ENCODE measurements at places on chromosomes 1 and 21.
A peak's percentile ranks its signal among the peaks of the same experiment; 100 is the strongest.

GRCh38 chr1:216562383-216562782 is 139.1 kb upstream of the USH2A start:
- H3K4me1 ChIP-seq, result no peaks in the 10 kb centered on the region
- no peaks in the 10 kb centered on the region for H3K36me3 ChIP-seq
- no peak overlapping the region for H3K4me3 ChIP-seq
- no peak overlapping the region for H3K27ac ChIP-seq

GRCh38 chr1:27393641-27394281 is 1.3 kb downstream of the GPR3 start:
- H3K4me3 ChIP-seq, result peak overlapping the region; percentile 82
- peaks cover 8% of the 10 kb centered on the region for H3K4me1 ChIP-seq
- no peaks in the 10 kb centered on the region for H3K36me3 ChIP-seq
- no peak for DNase-seq
- H3K27me3 ChIP-seq, result peaks cover 9% of the 10 kb centered on the region

- H3K27ac ChIP-seq, result no peak overlapping the region
- H3K36me3 ChIP-seq, result no peaks in the 10 kb centered on the region
- H3K27me3 ChIP-seq, result peaks cover 11% of the 10 kb centered on the region
These were observed 271.4 kb upstream of the NR5A2 start for GRCh38 chr1:199756066-199756465.

- no peak for DNase-seq
- H3K27me3 ChIP-seq, result peaks cover 12% of the 10 kb centered on the region
- no peak overlapping the region for H3K4me3 ChIP-seq
- H3K4me1 ChIP-seq, result no peaks in the 10 kb centered on the region
- no peak overlapping the region for H3K27ac ChIP-seq
These were observed 45.6 kb downstream of the FLVCR1 start for GRCh38 chr1:212903664-212904063.

- peak overlapping the region; percentile 44 for H3K27ac ChIP-seq
- peaks cover 19% of the 10 kb centered on the region for H3K4me1 ChIP-seq
- no peak overlapping the region for H3K4me3 ChIP-seq
- H3K36me3 ChIP-seq, result no peaks in the 10 kb centered on the region
These were observed 14.4 kb upstream of the OR2T10 start for GRCh38 chr1:248611883-248612414.

Data from activated T-helper 1 cell treated with anti-CD3 and anti-CD28 coated beads, Interleukin-12 subunit alpha, Interleukin-12 subunit beta, Interleukin-2, Interleukin-4 antibody, amounts not matched to agents 30 ng/mL and 10 ng/mL and 1 ng/mL, durations not matched to agents 14 hours and 24 hours and 36 hours (primary cell).